IMR-90 (cell line): ENCODE measurements at places on chromosomes 7 and 10.

- DNase-seq = no peak
These were observed 161.5 kb downstream of the DNAH11 start for GRCh38 chr7:21704359-21704758.

DNA sequence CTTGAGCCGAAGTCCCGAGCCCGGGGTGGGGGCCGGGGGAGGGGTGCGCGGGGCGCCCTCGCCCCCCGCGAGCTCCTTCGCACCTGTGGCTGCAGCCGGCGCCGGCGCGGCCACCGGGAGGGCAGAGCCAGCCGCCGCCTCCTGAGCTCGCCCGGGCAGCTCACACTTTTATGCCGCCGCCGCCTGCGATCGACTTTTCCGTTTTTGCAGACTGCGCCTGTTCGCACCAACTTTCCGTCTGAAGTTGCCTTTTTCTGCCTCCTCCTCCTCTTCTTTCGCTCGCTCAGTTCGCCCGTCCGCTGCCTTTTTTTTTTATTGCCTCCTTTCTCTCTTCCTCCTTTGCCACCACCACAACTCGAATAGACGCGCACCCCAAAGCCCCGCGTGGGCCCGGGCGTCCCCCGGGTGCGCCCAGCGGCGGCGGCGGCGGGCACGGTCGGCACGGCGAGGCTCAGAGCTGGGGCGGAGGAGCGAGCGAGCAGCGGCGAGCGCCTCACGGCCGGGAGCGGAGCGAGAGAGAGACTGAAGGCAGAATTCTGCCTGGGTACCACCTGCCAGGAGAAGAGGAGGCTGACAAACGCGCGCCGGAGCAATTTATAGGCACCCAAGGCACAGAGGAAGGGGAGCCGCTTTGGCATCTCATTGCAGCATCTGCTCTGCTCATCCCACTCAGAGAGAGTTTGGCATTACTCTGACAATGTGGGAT, at the start of gene C1QL3:
Gene C1QL3 (minus strand): TSS at position 569 of the 706 bp plus-strand sequence. CDS start 814 bp downstream, outside the sequence.
- peak; percentile 21 for DNase-seq

- peak; percentile 67 for DNase-seq
These were observed 494 bp downstream of the REPIN1 start for GRCh38 chr7:150368884-150369747.

- peak; percentile 85 for DNase-seq
These were observed 58.6 kb upstream of the EBF3 start for GRCh38 chr10:130022511-130023299.

DNA sequence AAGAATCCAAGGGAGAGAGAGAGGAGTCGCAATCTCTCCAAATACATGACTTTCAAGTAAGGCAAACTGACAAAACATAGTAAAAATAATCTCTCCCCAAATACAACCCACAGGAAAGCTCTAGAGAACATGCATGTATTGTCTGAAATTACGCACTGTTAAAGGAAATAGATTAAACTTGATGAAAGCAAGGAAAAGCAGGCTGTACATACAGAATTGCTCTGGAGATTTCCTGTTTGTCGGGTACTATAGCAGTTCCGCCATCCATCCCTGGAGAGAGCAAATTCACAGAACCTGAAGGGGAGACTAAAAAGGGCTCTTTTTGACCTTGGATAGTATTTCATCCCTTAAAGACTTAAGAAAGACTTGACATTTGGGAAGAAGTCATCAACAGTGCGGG, 170.2 kb upstream of the BET1 start:
- DNase-seq = no peak

DNA sequence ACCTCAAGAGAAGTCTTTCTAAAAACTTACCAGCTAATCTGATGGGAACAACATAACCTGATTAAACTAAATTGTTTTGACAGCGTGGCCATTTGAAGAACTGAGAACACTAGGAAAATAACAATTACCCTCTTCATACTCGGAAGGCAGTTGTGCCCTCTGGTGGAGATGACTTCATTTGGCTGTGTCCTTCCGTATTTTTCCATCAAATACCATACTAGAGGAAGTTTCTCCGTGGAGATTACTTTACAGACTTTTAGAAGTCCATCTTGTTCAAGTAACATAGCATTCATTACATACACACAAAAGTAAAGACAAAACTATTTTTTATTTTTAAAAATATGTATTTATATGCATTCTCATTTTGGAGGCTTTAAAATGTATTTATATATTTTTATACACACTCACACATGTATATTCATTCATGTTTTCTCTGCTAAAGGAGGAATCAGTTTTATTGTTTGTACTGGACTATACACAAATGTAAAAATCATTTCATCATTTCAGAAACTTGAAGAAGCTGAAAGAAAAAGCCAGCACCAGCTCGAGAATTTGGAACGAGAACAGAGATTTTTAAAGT, 25.2 kb downstream of the SMNDC1 start:
- peak; percentile 71 for DNase-seq

DNA sequence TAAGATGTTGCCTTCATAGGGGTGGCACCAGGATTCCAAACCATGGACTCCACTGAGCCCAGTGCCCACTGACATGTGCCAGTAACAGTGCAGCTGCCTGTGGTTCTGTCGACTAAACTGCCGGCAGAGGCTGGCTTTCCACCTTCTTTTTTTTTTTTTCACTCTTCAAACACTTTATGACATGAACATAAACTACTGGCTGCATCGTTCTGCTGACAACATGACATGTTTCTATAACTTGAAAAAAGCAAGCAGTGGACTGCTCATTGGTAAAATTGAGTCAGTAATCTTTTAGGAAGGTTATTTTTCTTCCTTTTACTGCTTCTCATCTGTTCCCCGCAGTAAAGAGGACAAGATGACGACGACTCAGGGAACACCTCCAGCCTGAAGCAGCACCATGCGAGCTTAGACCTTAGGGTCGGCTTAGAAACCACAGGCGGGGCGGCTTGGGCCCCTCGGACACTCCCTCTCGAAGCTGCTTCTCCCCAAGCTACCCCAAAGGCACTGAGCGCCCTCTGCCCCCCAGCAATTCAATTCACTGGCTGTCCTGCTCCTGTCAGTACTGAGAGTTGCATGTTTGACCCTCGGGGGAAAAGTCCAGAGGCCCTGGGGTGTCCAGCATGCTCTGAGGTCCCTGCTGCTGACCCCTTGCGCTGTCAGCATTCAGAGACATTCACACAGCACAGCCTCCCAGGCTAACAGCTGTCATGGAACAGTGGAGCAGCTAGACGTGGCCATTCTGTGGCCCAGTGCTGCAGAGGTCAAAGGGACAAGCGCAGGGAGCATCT, 112.5 kb downstream of the EGFR start:
- DNase-seq = peak; percentile 47

DNA sequence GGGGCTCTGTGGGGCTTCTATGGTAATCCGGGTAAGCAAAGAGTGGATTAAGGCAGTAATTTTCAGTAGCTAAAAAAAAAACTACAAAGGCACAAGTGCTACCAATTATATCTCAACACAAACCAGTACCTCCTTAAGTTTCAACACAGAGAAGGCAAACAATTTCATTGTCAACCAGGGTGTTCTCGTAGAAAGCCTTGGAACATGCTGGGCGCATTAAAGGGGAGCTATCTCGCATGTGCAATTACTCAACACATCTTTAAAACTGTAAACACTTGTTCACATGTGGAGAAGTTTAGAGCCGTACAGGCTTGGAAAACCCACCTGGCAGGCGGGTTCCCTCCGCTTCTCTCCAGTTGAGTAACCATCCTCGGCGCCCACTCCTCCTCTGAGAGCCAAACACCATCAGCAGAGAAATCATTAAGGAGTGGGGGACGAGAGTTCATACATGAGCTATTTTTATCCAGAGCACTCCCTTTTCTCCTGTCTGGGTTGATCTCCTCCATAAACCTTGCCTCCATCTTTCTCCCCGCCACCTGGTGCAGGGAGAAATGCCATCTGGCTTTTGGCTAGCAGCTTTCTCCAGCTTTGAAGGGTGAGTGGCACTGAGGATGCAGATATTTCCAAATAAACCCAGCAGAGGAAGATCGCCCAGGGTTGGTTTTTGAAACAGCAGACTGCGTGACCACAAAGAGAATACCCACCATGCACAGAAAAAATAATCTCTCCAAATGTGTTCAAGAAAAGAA, 287.1 kb downstream of the WDR11 start:
- DNase-seq = no peak

DNA sequence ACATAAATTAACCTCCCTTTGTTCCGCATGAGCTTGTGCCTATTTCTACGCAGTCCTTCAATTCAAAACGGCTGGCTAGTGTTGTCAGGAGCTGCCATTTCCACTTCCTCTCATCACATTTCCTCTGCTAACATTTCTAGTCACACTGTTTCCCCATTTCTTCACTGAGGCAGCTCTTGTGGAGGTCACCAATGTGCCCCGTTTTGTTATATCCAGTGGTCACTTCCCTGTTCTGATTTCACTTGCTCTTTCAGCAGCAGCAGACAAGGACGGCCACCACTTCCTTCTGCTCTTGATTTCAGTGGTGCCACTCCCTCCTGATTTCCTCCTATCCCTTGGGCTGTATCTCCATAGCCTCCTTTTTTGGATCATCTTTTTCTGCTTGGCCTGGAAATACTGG, 64.8 kb upstream of the SEC61G start:
- DNase-seq = no peak

GRCh38 chr7:55657654-55658053, 85.4 kb upstream of the VOPP1 start:
- no peak for DNase-seq

DNA sequence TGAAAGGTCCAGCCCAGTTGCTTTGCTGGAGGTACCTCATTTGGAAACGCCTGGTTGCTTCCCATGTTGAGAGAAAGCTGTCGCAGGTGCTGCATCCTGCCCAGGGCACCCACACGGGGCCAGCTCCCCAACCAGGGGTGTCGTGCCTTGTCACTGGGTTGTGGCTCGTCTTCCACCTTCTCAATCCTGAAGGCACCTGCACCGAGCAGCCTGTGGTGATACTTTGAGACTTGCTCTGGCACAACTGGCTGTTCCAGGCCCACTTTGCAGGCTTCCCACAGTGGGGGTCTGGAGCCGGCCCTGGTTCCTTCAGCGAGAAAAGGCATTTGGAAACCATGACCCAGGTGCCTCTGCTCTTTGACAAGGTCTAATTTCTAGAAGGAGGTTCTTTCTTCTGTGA, 197.3 kb upstream of the PPP2R2D start:
- DNase-seq = no peak

GRCh38 chr10:29542723-29543122, 92.0 kb downstream of the SVIL start:
- DNase-seq = no peak
